ENCODE measurements at places on chromosomes 7 and 10. TPM values are rescaled to one million over a fixed set of nuclear protein-coding genes. Genes with fewer than 3 reads are reported as not detected.

- no peaks in the 10 kb centered on the region for H3K4me1 ChIP-seq
- H3K27me3 ChIP-seq = no peaks in the 10 kb centered on the region
- no peak for DNase-seq
- H3K36me3 ChIP-seq = no peaks in the 10 kb centered on the region
- no peak overlapping the region for H3K27ac ChIP-seq
Observed at GRCh38 chr7:114903131-114903530, 18.8 kb upstream of the MDFIC start.

DNA sequence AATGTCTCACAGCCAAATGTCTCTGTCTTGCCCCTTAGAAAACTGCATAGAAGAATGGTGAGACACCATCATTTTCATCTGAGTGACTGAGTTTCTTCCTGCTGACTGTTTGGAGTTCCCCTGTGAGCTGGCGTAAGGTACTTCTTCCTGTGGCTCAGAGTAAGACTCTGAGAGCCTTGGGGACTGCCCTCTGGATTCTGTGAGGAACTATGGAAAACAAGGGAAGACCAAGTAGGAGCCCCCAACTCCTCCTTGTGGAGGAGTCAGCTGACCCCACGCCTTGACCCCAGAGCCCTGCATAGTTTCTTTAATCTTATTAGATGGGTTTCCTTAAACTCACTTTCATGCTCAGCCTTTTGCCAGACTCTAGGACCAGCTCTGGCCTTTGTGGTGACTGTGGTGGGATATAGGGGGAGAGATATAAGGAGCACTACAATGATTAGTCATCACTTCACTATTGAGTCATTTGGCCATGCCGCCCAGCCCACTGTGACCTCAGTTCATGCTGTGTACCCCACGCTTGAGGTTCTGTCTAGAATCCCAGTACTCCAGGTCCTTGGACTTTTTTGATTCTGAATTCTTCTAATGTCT, 51.8 kb upstream of the FAM133B start:
- no peak overlapping the region for H3K4me3 ChIP-seq
- H3K27ac ChIP-seq = no peak overlapping the region
- no peaks in the 10 kb centered on the region for H3K27me3 ChIP-seq
- no peak for DNase-seq
- H3K36me3 ChIP-seq = no peaks in the 10 kb centered on the region

DNA sequence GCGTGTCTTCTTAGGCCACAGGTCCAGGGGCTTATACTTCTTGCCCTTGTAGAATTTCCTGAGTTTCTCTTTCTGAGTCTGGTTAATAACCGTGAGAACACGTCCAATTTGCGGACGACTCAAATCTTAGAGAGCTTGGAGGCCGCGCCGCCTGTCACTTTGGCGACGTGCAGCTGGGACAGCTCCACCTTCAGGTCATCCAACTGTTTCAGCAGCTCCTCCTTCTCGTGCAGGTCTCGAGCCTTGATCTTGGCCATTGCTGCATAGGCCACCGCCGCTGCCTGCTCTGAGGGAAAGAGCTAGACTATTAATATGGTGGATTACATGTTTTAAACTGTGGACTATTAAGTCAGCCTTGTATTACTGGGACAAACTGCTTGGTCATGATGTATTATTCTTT, 26.9 kb downstream of the EVX1 start:
- no peaks in the 10 kb centered on the region for H3K27me3 ChIP-seq
- H3K27ac ChIP-seq = no peak overlapping the region
- DNase-seq = no peak
- no peaks in the 10 kb centered on the region for H3K36me3 ChIP-seq
- no peaks in the 10 kb centered on the region for H3K4me1 ChIP-seq
- H3K4me3 ChIP-seq = no peak overlapping the region

The CC2D2B gene
- total RNA-seq = 0.41 TPM

GRCh38 chr7:1873857-1874589, 203.9 kb downstream of the ELFN1 start:
- DNase-seq = peak; percentile 71
- H3K4me3 ChIP-seq = no peak overlapping the region
- H3K4me1 ChIP-seq = no peaks in the 10 kb centered on the region
- H3K27me3 ChIP-seq = no peaks in the 10 kb centered on the region

GRCh38 chr10:89684604-89685003, 16.8 kb upstream of the KIF20B start:
- no peak overlapping the region for H3K4me3 ChIP-seq
- H3K36me3 ChIP-seq = no peaks in the 10 kb centered on the region
- no peak for DNase-seq
- H3K27me3 ChIP-seq = no peaks in the 10 kb centered on the region

The CRYGN gene
- total RNA-seq = 0.09 TPM

DNA sequence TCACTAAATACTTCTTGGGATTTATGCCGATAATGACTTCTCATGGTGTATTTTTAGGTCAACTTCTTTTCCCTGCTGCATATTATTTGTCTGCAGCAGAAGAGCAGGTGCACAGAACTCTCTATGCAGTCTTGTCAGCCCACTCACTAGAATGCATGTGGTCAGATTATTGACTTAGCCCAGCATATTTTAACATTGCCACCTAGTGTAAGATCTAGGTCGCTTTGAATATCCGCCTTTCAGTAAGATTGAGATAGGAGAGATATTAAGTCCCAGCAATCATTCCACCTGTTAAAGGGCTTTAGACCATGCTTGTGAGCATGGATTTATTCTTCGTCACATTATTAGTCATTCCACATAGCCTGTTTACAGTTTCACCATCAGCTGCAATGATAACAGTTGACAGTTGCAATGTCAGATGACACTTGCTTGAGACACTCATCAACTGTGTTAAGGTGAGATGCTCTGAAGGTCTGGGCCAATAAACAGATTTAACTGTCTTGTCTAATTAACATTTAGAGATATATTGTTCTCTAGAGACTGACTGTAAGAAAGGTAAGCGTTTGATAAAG, 491.7 kb downstream of the ARL4A start:
- DNase-seq = no peak
- H3K4me3 ChIP-seq = no peak overlapping the region
- H3K4me1 ChIP-seq = no peaks in the 10 kb centered on the region
- no peak overlapping the region for H3K27ac ChIP-seq

GRCh38 chr7:24336461-24336860, 52.5 kb downstream of the NPY start:
- H3K36me3 ChIP-seq = no peaks in the 10 kb centered on the region
- H3K27me3 ChIP-seq = no peaks in the 10 kb centered on the region
- H3K4me3 ChIP-seq = no peak overlapping the region
- H3K27ac ChIP-seq = no peak overlapping the region

The EMX2 gene
- not detected for total RNA-seq

- no peak for DNase-seq
- no peaks in the 10 kb centered on the region for H3K27me3 ChIP-seq
- H3K4me3 ChIP-seq = no peak overlapping the region
- no peak overlapping the region for H3K27ac ChIP-seq
Observed at GRCh38 chr10:82685087-82685486, 810.1 kb downstream of the NRG3 start.

GRCh38 chr10:79244068-79244442, 103.2 kb upstream of the PPIF start:
- DNase-seq = no peak
- H3K36me3 ChIP-seq = no peaks in the 10 kb centered on the region
- H3K4me3 ChIP-seq = peak overlapping the region; percentile 42
- H3K27me3 ChIP-seq = no peaks in the 10 kb centered on the region
- H3K27ac ChIP-seq = peak overlapping the region; percentile 33
- H3K4me1 ChIP-seq = peaks cover 31% of the 10 kb centered on the region

DNA sequence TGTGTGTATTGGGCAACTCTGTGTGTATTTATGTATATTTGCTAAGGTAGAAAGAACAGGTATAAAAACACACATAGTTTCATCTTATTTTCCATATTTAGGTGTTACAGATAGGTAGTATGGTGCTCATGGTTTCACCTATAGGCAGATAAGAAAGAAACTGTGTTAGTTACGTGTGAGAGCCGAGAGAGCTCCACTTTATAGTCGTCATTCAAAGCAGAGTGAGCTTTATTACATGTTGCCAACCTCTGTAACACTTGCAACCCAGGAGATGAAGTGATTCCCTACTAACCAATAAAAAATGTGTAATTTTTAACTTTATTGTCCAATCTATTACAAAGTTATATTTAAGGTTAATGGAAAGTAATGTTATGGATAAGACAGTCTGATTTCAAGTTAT, 121.3 kb downstream of the AGMO start:
- no peak overlapping the region for H3K4me3 ChIP-seq
- no peak for DNase-seq
- H3K27me3 ChIP-seq = no peaks in the 10 kb centered on the region
- H3K4me1 ChIP-seq = no peaks in the 10 kb centered on the region
- no peaks in the 10 kb centered on the region for H3K36me3 ChIP-seq
- H3K27ac ChIP-seq = no peak overlapping the region

- H3K27me3 ChIP-seq = no peaks in the 10 kb centered on the region
- H3K36me3 ChIP-seq = no peaks in the 10 kb centered on the region
- H3K4me3 ChIP-seq = no peak overlapping the region
Observed at GRCh38 chr10:43249962-43250614, 16.8 kb downstream of the RASGEF1A start.

The ADAP1 gene
- 10.9 TPM for total RNA-seq

The HKDC1 gene
- total RNA-seq = 9.3 TPM
